Activated CD4-positive, alpha-beta memory T cell treated with anti-CD3 and anti-CD28 coated beads for 36 hours (primary cell): ENCODE measurements at places on chromosomes 5 and 9.
A peak's percentile ranks its signal among the peaks of the same experiment; 100 is the strongest.

GRCh38 chr9:103799959-103800358 is 294.1 kb upstream of the SMC2 start:
- no peak for DNase-seq

- no peak for DNase-seq
Observed at GRCh38 chr5:27140831-27141230, 102.4 kb upstream of the CDH9 start.

DNA sequence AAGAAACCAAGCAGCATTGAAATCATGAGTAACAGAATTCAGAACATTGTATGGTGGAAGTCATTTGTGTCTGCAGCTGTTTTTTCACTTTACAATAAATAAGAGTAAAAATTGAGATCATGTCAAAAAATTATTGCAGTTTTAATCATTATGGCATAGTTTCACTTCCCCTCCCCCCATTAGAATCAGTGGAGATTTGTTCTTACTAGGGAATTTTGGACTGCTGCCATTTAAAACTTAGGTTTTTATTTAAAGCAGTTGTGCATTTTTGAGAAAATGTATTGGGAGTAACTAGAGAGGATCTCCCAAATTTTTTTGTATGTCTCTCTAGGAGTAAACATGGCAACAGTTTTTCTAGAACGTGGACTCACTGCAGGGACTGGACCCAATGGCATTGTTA is 20.4 kb downstream of the GTF3C4 start:
- no peak for DNase-seq

- DNase-seq: no peak
Observed at GRCh38 chr9:125758986-125759763, 12.0 kb downstream of the PBX3 start.

DNA sequence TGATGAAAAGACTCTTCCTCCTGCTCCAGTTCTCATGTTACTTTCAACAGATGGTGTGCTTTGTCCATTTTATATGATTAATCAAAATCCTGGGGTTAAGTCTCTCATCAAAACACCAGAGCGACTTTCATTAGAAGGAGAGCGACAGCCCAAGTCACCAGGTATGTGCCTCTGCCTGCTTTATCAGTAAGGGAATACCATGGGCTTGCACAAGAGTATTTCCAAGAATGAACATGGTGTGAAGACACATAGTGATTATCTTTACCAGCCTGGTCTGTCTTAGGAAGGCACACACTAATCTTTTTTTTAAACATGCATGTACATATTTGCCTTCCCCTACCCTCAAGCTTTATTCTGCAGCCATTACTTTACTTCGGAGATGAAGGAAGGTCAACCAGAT is 15.2 kb downstream of the NUP214 start:
- no peak for DNase-seq

DNA sequence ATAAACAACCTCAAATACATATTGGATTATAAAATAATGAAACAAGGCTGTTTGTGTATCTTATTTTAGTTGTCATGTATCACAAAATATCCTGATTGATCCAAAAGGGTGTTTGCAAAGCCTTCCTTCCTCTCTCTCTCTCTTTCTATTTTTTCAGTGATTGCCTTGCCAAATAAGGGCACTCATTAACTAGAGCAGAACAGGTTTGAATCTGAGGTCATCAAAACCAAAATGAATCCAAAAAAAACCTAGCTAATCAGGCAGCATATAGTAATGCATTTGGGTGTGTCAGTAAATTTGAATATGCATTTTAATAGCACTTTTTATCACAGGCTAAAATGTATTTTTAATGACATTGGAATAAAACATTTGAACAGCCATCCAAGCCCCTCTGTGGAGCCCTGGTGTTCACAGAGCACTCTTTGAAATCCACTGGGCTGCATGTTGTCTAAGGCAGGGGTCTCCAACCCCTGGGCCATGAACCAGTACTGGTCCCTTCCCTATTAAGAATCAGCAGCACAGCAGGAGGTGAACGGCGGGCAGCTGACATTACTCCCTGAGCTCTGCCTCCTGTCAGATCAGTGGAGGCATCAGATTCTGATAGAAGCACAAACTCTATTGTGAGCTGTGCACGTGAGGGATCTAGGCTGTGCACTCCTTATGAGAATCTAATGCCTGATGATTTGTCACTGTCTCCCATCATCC is 171.8 kb upstream of the RAI14 start:
- DNase-seq: no peak

DNA sequence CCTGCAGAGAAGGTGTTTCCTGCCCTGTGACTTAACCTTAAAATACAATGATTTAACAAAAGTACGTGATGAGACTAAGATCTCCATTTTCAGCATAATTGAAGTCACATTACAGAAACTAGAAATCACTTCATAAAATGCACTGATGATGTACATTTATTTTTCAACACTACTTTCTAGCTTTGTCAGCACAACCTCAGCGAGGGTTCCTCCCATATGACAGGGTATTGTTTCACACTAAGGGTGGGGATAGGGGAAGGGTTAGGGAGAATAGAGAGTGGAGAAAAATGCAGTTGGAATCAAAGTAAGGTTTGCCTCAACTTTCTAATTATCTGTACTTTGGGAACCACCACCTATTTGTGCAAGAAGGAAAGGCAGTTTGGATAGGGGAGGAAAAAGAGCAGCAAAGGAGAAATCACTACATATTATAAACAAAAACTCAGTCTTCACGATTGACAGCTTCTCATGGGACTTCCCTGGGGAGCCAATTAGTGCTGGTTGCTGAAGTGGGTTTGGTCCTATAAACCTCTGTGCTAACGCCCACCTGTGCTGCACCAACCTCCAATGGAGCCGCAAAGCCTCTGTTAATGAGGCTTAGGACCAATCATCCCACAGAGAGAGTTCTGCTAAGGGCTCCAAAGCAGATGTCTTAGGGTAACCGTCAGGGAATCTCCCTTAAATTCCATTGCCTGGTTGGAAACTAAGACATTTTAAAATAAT is 369.2 kb upstream of the PDE4D start:
- no peak for DNase-seq

DNA sequence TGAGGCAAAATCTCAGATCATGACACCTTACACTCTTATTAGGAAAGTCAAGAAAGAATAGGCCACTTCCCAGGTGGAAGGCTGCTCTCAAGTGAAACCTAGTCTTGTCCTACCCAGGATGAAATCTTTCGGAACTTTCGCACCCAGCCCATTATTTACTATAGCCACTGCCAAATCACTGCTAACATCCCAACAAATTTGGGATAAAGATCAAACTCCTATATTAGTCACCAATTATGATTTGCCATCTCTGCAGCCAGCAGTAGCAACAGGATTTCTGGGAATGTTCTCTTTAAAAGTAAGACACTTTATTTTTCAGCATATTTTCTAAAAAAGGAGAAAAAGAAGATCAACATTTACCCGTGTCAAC is 224.6 kb downstream of the GAS1 start:
- DNase-seq: no peak

- DNase-seq: no peak
Observed at GRCh38 chr5:6556089-6556801, 76.6 kb downstream of the NSUN2 start.

- DNase-seq: no peak
Observed at GRCh38 chr9:96171728-96172127, 130.2 kb downstream of the HSD17B3 start.

- no peak for DNase-seq
Observed at GRCh38 chr5:130796902-130797301, 368.2 kb downstream of the HINT1 start.

GRCh38 chr9:127506814-127507750 is 55.8 kb downstream of the LRSAM1 start:
- DNase-seq: no peak

- DNase-seq: no peak
Observed at GRCh38 chr5:124755565-124755964, 9.1 kb upstream of the ZNF608 start.

- no peak for DNase-seq
Observed at GRCh38 chr5:109479260-109479860, 69.6 kb upstream of the PJA2 start.

- no peak for DNase-seq
Observed at GRCh38 chr5:134043793-134044792, 39.3 kb upstream of the VDAC1 start.

DNA sequence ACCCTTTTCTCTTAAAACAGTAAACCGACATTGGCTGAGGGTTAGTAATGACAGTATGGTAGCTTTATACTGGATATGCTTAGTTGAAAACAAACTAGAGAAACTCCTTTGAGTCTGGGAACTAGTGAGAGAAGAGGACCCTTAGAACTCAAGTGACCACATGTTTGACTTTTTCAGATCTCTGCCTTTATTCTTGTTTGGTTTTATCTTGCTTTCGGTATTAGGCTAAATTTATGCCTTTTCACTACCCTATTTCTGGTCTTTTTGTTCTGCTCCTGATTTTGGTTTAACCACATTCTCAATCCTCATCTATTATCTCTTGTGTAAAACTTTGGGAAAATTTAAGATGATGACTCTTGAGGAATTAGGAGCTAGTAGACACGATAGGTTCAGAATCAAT is 11.0 kb downstream of the SNAPC3 start:
- DNase-seq: no peak

GRCh38 chr9:114124666-114125475 is 25.8 kb upstream of the KIF12 start:
- no peak for DNase-seq

DNA sequence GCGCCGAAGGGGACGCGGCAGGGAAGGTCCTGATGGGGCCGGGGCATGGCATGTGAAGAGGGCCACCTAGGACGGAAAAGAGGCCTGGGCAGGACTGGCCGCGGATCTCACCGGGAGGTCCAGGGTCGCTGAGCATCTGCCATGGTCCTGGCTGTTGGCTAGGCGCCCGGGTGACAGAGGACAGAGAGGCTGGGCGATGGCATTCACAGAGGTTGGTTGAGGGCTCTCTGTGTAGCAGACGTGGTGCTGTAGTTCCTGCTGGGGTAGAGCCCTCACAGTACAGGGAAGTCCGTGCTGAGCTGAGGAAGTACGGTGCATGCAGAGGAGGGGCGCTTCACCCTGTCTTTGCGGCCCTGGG is 427 bp downstream of the PCYOX1L start:
- peak; percentile 50 for DNase-seq

DNA sequence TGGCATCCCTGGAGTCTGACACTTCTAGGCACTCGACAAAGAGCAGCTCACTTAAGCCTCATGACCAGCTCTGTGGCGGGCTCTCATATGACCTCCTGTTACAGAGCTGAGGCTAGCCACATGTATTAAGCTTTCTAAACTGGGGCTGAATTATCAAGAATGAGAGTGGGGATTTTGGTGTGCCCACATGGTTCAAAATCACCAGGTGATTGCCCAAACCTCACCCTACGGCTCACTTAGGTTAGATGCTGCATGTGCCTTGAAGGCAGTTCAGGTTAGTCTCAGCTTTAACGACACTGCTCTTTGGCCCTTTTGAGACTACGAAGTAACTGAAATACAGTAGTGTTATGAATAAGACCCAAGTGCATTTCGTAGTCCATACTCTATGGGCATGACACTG is 39.4 kb upstream of the SMIM32 start:
- DNase-seq: no peak

DNA sequence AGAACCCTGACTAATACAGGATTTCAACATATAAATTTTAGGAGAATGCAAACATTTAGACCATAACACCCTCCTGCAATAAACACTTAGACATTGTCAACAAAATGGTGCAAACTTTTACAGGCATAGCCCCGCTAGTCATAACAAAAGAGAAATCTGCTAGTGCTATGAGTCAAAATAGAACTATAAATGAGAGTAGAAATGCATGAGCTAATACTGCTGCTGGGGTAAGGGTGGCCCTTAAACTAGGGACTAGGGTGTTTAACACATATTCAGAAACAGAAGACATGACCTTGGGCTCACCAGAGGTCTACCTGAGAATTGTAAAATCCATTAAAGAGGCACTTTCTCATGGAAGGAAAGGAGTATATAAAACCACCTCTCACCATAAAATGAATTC is 131.6 kb downstream of the TLR4 start:
- DNase-seq: no peak

- no peak for DNase-seq
Observed at GRCh38 chr9:38186404-38187115, 117.5 kb upstream of the SHB start.

DNA sequence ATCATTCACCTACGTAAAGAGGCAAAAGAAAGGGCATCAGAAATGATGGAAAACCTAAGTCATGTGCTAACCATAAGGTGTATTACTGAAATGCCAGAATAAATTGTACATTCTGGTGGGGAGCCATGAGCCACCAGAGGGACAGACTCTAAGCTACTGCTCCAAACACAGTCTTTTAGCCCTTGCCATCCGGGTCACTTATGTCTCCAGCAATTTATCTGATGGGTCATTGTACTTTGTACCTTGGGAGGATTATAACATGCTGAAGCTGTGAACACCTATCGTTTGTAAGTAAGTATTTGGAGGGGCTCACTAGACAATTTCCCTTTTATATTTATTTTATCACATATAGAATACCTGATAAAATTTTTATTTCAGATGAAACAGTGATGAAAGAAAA is 495.1 kb downstream of the KIF4B start:
- no peak for DNase-seq

DNA sequence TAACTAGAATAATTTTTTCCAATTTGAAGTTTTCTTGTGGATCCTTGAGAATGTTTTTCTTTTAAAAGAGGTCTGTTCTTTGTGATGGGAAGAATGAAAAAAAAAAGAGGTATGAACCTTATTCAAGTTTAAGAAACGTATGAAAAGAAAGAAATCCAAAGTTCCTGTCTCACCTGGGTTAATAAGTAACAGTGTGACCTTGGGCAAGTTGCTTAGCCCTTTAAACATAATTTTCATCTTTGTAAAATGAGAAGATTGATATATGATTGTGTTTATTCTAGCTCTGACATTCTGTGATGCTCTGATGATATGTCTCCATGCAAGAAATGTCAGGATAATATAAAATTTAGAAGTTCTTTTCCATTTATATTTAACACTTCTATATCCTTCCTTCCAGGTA is 19.3 kb downstream of the SLC26A2 start:
- no peak for DNase-seq

DNA sequence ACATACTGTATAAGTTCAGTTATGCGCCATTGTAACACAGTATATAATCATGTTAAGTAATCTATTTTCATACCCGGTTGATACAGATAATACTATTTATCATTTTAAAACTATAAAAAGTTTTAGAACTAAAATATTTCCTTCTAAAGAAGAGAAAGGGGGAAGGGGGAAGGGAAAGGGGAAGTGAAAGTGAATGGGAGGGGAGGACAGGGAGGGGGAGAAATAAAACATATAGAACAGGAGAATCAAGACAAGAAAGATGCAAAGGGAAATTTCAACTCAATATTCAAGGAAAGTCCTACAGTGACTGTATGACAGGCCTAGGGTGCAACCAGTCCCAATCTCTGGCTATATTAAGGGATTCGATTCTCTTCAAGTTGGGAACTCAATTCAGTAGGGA is 1278.8 kb downstream of the MAT2B start:
- DNase-seq: no peak

GRCh38 chr9:132481053-132481849 is 71.2 kb downstream of the CFAP77 start:
- DNase-seq: no peak

DNA sequence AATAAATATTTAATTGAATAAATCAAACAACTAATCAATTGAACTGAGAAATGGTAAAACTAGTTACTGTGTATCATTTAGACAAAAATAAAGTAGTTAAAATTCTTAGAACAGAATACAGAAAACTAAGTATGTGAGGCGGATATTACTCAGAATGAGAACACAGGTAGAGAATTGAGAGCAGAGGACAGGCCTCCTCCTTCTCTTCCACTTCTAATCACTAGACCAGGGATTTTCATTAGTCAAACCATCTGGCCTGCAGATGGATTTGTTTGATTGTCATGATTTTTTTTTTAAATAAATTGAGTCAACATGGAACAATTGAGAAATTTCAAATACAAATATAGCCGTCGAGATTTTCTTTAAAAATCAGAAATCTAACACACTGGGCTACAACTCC is 198.6 kb upstream of the HMHB1 start:
- no peak for DNase-seq

GRCh38 chr5:14385019-14385418 is 196.6 kb upstream of the OTULINL start:
- no peak for DNase-seq
